ENCODE measurements at places on chromosomes 1 and 21. TPM values are rescaled to one million over a fixed set of nuclear protein-coding genes. Genes with fewer than 3 reads are reported as not detected.

DNA sequence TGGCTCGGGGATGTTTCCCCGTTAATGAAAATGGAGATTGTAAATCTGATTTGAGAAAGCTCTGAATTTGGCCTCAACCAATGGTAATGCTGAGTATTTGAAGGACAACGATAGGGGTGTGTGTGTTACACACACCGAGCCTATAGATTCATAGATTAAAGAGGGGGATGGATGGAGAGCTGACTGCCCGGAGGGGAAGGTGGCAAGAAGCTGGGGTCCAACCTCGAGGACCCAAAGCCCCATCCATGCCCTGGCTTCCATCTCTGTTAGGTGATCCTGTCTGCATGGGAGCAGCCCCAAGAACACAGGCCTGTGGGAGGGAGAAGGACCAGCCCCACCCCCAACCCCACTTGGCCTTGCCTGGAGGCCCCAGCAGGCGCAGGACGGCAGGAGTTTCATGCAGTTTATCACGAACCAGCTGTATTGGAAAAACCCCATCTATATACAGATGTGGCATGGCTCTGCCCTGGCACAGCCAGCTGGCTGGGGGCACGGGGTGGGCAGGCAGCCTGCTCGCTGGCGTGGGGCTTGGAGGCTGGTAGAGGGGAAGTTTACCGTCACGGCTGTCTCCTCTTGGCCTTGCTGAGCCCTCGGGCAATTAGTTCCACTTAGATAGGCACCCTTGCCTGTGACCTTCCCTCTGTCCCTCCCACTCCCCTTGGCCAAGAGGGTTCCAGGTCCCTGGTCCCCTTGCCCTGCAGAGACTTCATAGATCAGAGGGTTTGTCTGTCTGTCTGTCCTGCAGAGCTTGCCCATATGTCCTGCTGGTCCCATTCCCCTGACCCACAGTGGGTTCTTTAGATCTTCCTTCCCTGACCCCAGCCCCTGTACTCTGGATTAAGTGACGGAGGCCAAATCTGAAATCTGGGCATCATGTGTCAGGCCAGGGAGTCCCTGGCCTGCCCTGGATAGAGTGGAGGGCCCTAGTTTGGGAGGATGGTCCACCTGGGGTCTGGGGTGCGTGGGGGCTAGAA is 3.0 kb downstream of the HSPB7 start:
- no peak for DNase-seq

BATF3 gene
- polyA plus RNA-seq: 1.7 TPM

- DNase-seq: no peak
Observed at GRCh38 chr1:96060621-96061020, 661.0 kb upstream of the PTBP2 start.

KLF17 gene
- polyA plus RNA-seq: 0.16 TPM

- no peak for DNase-seq
Observed at GRCh38 chr1:174743654-174744561, 255.8 kb upstream of the CACYBP start.

DNA sequence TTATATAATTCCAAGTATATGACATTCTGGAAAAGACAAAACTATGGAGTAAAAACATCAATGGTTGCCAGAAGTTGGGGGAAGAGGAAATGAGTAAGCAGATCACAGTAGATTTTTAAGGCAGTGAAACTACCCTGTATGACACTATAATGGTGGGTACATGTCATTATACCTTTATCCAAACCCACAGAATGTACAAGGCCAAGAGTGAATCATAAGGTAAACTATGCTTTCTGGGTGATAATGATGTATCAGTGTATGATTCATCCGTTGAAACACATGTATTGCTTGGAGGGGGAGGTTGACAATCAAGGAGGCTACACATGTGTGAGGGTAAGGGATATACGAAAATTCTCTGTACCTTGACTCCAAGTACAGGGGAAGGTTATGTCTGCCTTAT is 862.7 kb downstream of the PLA2G4A start:
- peak; percentile 57 for DNase-seq

GRCh38 chr1:121546830-121547591 is 362.2 kb downstream of the SRGAP2C start:
- peak; percentile 14 for DNase-seq

- DNase-seq: peak; percentile 74
Observed at GRCh38 chr21:31282095-31282709, 61.9 kb downstream of the TIAM1 start.

OR2L5 gene
- polyA plus RNA-seq: not detected

GRCh38 chr1:158819461-158820443 is 11.4 kb upstream of the MNDA start:
- DNase-seq: no peak
